Transverse colon (tissue), 4 donors: ENCODE measurements at places on chromosomes 6 and 20. TPM values are rescaled to one million over a fixed set of nuclear protein-coding genes. Genes with fewer than 3 reads are reported as not detected.
A peak's percentile ranks its signal among the peaks of the same experiment; 100 is the strongest.

The CAGE1 gene
- not detected for total RNA-seq

DNA sequence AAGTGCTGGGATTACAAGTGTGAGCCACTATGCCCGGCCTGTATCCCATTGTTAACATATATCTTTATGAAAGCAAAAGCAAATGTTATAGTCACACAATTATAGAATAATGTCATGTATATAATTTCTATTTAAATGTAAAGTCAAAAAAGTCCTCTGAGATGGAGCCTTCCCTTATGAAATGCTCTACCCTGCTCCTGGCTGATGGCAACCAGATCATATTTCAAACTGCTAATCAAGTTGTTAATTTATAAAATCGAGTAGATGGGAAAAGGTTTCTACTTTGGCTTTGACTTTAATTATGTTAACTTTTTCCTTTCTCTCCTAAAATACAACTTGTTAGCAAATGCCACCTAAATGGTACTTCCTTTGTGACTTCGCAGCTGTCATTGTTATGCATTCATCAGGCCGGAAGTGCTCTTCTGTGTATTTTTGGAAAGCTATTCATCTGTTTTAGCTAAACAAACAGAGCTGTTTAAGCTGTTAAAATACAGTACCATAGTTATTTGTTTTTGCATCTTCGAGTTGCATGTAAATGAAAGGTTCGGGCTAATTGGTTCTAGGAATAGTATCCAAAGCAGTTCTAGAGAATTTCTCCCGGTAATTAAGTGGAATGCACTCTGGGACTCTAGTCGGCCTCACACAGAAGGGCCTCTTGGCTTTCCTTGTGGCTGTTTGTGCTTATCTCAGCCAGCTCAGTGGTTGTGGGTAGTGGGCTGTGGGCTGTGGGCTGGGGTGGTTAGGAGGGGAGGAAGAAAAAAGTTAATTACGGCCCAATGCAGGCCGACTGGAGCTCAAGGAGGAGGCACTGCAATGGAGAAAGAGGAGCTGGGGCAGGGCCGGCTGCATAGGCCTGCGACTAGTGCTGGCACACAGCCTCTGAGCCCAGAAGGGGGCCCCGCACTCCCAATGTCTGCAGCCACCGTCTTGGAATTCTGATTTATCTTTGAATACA lies 34.8 kb downstream of the SLC35D3 start:
- DNase-seq = no peak

The WFDC5 gene
- not detected for total RNA-seq

DNA sequence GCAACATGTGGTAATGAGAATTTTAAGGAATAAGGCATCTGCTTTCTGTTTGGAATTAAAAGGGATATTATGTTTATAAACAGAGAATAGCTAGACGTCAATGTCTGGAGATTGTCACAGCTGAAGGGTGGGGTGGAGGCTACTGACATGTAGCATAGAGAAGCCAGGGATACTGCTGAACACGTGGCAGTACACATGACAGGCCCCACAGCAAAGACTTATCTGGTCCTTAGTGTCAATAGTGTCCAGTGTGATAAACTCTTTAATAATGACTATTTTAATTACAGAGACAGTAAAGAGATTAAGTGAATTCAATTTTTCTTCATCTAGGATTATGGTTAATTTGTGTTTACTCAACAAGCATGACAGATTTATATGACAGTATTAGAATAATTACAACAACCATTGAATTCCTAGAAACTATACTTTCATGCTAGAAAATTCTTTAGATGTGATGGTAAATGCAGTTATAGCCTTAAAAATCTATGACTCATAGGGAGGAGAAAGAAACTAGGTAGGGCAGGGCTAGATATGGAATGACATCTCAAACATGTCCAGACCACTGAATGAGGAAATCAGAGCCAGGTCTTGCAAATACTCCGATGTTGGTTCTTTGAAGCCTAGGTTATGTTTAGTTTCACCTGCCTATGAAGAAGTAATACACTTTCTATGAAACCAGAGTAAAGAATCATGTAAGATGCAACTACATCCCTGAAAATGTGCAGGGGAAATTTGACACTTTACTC lies 399.5 kb downstream of the PHF3 start:
- no peak for DNase-seq

GRCh38 chr6:166253281-166253681 lies 54.9 kb downstream of the PRR18 start:
- no peak for DNase-seq

DNA sequence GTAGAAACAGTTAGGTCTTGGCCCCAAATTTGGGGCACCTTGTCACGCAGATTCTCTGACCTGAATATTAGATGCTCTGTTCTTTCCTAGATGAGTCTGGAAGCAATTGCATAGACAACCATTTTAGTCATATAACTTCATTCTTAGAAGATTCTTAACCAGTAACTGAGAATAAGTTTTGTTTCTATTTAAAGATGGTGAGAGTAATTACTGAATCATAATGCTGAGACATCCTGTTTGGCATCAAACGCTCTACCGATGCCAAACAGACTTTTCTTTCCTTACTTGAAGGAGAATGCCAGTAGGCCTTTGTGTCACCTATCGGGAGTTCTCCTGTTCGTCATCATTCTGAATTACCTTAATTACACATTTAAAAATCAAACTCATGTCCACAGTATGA lies 131.6 kb upstream of the ID4 start:
- no peak for DNase-seq

The SLC16A10 gene
- 3.2 TPM for total RNA-seq

GRCh38 chr20:9015984-9016324 lies 52.9 kb upstream of the PLCB4 start:
- DNase-seq = no peak

- no peak for DNase-seq
These were observed 98.7 kb downstream of the TSHZ2 start for GRCh38 chr20:53070706-53071392.

DNA sequence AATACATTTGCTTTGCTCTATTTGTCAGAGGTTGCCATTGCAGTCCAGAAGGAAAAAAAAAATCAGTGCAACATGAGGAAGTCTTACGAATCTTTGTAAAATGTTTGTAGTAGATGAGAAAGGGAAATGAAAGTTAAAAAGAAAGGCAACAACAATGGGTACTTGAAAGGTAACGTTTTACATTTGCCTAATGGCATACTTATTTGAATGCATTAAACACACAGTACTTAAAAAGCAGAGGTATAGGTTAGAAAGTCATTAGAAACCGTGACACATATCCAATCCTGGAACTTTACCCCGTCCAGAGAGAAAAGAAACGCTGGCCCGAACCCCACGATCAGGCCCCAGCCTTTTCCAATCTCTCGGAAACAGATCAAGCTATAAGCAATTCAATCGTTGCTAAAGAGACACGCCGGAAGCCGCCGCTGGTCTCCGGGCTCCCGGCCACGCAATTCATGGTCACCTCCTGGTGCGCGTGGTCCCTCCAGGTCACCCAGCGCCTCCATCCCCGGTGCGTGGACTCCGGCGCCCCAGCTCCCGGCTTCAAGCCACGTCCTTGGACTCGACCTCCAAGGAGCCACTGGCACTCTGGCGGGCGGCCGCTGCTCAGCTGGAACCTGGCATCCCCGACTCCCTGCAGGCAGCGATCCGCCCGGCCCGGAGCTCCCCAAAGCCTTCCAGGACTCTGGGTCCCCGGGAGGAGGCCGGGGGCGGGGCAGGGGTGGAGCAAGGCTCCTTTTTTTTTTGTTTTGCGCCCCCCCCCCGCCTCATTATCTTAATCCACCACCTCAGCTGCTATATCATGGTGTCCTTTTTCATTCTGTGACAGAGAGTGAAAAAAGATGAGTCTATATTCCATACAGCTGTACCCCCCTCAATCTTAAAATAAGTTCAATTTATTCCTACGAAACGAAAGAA lies at the start of gene SLC18B1:
SLC18B1 (minus strand) TSS at position 687 of the 918 bp plus-strand sequence; CDS start at position 506, 181 bp downstream.
- DNase-seq = peak; percentile 68

The GSTA1 gene
- total RNA-seq = 18.5 TPM

DNA sequence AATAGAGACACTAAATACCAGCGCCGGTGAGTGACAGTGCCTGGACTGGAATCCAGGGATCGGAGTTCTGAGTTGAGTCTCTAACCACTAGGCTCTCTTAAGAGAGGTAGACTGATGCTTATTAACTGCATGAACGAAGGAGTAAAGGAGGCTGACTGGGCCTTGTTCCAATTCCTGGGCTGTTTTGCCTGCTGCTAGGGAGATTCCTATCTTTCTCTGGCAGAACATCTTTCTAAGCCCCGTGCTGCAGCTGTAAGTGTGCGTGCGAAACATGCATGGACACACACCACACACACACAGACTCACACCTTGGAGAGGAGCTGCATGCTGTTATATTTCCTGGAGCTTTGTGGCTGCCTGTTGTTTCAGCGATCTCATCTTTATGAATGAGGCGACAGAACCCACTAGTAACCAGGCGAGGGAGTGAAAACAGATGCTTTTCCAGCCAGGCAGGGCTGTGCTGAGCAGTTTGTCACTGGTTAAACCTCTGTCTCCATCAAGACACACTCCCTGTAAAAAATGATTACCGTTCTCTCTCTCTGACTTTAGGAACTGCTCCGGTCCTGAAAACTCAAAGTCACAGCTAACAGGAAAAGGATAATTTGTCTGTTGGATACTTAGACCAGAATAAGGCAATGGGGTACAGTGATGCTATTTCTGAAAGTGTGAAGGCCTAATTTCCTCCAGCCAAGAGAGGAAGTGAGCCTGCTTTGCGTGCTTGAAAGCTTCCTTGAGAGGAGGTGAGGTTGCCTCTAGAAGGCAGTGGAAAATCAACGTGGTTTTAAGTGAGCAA lies 157.4 kb upstream of the ZNF217 start:
- DNase-seq = peak; percentile 26

DNA sequence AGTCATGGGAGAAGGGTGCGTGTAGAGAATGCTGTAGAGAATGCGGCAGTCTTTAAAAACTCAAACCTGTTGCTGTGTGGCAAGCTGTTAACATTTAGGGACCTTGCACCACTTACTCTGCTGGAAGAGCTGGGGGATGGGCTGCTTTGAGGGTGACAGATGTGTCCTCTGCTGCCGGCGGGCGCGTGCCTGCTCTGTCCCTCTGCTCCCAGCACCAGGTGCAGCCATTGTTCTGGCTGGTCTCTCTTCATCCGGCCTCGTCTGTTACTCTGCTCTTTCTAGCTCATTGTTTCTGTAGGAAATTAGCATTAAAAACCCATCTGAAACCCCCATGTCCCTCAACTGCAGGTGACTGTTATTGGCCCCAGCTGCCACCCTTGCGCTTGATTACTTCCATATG lies 78.5 kb downstream of the CBFA2T2 start:
- DNase-seq = no peak

- DNase-seq = no peak
These were observed 74.6 kb downstream of the HMGN3 start for GRCh38 chr6:79159846-79160245.

GRCh38 chr6:77457720-77458349 lies 5.5 kb downstream of the HTR1B start:
- peak; percentile 43 for DNase-seq

DNA sequence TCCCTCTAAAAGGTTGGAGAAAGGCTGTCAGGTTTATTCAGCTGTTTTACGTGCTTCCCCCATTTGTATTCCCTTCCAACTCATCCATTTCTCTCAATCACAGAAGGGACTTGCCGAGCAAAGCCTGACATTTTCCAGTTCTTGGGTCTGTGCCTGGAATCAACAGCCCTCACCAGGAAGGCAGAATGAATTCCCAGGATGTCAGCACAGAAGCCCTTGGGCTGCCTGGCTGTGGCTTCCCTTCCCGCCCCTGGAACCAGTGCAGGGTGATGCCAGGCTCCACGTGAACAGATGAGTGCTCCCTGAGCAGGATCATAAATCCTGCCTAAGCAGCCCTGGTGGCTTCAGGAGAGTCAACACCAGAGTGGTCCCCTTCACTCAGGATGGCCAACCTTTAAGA lies 86.1 kb upstream of the CD83 start:
- no peak for DNase-seq

The LINC00237 gene
- not detected for total RNA-seq

DNA sequence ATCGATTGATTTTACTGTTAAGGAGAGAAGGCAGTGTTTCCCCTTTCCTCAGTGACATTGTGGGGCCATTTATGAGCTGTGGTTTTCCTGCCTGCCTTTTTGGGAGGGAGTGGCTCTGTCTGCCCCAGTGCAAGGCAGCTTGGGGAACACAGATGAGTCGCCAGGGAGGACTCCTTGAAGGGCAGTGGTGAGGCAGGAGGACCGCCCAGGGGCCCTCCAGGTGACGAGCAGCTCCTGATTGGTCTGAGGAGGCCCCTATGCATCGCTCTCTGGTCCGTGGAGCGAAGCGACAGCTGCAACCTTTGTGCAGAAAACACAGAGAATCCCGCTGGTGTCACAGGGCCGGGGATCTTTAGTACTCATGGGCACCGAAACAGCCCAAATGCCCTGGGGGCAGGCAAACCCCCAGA lies 100.3 kb downstream of the TMEM242 start:
- no peak for DNase-seq

- DNase-seq = no peak
These were observed 41.6 kb downstream of the C6orf15 start for GRCh38 chr6:31070711-31071197.

- no peak for DNase-seq
These were observed 2.5 kb upstream of the BPIFA1 start for GRCh38 chr20:33233129-33233774.

GRCh38 chr20:60718743-60719480 lies 533.1 kb upstream of the CDH4 start:
- no peak for DNase-seq

The BHLHE23 gene
- total RNA-seq = not detected

DNA sequence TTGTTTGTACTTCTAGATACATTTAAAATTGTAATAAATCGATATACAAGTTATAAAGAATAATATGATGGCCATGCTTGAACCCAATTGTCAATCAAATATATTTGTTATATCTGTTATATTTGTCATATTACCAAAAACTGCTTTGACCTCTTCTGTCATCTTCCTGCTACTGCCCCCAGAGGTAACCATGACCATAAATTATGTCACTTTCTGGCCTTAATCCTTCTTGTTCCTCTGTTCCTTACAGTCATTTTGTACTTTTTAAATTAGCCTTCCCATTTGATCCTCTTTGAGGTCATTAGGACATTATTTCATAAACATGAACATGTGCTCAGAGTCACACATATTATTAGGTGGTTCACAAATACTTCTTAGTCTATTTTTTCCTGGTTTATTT lies 124.7 kb downstream of the HFE start:
- no peak for DNase-seq

GRCh38 chr6:83096791-83097190 lies 29.3 kb downstream of the DOP1A start:
- DNase-seq = no peak

The MAS1 gene
- total RNA-seq = not detected

- DNase-seq = no peak
These were observed 519.7 kb downstream of the CDH26 start for GRCh38 chr20:60477958-60478357.

The TBXT gene
- not detected for total RNA-seq

- no peak for DNase-seq
These were observed 66.5 kb downstream of the KCNS1 start for GRCh38 chr20:45034436-45034835.

DNA sequence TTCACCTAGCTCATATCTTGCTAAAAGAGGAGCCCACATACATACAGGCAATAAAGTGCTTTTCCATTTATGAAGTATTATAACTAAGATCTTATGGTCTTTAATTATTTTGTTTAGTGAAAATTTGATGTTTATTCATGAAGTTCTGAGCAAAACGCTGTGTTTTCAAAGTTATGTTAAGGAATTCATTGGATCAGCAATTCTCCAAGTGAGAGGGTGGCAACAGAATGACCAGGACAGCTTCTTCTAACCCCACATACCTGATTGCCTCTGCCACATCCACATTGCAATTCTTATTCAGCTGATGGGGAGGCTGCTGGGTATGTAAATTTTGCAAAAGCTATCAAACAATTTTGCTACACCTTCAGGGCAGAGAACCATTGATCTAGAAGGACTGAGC lies 116.8 kb downstream of the OGFRL1 start:
- DNase-seq = no peak

The SEMG1 gene
- not detected for total RNA-seq

The ADGRF5 gene
- 2.2 TPM for total RNA-seq
